Activated naive CD4-positive, alpha-beta T cell treated with anti-CD3 and anti-CD28 coated beads, Interleukin-2, amount 50 U/mL, for 72 hours (primary cell): ENCODE measurements at places on chromosomes 1 and 21. TPM values are rescaled to one million over a fixed set of nuclear protein-coding genes. Genes with fewer than 3 reads are reported as not detected.

- DNase-seq: no peak
Observed at GRCh38 chr1:1130206-1131120, 14.6 kb upstream of the C1orf159 start.

DNA sequence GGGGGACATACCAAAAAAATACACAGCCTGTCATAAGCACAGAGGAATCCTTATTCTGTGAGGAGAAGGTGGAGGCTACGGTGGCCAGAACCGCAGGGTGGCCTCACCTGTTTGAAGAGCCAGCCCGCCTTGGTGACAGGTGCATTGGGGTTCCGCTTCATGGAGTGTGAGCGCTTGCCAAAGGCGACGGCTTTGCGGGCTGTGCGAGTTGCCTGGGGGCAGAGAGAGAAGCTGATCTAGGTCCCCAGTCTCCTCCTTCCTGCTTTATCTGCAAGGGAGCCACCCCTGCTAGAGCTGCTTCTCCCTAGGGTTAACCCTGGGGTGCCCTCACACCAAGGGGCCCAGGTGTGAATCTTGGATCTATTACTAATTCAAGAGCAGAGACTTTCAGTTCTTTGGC is 54.3 kb upstream of the GOLT1A start:
- DNase-seq: no peak

DNA sequence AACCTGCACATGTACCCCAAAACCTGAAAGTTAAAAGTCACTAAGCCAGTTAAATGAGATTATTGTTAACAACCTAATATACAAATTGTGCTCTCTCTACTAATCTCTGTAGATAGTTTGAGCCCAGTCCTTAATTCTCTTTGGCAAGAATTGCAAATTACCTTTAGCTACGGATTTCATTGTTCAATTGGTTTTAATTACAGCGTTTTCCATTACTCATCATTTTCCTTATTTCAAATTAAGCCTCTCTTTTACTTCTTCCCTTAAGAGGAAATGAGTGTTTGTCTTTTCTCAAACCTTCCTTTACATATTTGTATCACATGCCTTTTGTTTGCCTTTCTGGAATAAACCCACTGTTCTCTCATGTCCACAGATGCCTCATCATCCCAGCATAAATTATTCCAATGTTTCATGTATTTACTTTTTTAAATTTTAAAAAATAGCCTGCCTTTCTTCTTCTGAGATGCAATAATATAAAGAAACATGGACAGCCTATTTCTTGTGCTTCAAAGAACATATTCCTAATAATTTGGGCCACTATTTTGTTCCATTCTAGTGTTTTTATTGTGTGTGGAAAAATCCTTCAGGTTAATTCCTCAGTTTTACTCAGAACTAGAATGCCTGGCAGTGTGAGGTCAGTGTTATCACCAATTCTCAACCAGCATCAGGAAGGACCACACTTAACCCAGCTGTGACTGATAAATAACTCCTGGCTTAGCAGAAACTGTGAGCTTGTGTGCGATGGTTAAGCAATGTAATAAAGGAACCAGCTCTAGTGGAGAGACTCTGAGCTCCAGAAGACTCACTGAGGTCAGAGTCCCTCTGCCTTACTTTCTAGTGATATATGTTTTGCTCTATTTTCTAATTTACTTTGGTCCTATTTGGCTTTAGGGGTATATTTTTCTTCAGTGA is 600.5 kb downstream of the LTN1 start:
- no peak for DNase-seq

DNA sequence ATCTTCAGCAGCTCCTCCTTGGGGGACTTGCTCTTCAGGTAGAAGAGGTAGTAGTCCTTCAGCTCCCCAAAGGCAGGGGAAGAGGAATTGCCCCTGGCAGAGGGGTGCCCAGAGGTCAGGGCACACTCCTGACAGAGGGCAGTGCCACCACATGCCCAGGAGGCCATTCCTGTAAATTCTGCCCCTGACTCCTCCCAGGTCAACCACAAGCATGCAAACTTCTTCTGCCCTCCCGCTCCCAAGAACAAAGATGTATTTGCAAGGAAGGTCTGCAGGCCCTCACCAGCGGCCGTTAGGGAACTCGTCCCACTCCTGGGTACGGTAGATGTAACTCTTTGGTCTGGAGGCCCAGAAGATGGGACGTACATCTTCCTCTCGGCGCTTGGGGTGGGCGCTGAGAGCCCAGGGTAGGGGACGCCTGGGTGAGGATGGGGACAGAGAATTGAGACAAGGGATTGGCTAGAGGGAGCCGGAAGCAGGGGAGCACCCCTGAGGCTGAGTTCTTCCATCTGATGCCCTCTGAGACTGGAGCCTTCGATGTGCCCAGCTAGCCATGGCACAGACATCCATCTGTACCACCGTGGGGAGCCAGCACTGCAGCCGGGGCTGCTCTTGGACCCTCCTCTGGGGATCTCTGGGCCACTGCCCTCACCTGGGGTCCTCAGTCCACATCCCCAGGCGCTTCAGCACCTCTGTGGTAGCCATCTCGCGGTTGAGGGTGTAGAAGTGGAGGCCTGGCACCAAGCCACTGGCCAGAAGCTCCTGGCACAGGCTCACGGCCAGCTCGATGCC is 11.1 kb downstream of the MTHFR start:
- DNase-seq: no peak

GRCh38 chr1:38088791-38089190 is 42.2 kb upstream of the POU3F1 start:
- no peak for DNase-seq

DNA sequence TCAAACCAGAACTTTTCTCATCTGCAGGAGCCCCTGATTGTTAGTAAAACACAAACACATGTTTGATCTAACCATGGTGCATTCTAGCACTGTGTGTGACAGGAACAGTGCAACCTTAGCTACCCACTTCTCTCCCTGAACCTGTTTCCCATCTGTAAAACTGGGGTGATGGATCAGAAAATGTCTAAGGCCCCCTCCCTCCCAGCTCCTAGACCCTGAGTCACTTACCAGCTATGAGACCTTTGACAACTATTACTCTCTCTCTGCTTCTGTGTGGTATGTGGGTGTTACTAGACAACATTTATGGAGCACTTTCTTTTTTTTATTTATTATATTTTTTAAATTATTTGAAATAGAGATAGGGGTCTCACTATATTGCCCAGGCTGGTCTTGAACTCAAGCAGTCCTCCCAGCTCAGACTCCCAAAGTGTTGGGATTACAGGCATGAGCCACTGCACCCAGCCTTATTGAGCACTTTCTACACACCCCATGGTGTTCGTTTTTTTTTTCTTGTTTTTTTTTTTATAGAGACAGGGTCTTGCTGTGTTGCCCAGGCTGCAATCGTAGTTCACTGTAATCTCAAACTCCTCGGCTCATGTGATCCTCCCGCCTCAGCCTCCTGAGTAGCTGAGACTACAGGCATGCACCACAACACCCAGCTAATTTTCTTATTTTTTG is 2.6 kb downstream of the INPP5B start:
- no peak for DNase-seq

DNA sequence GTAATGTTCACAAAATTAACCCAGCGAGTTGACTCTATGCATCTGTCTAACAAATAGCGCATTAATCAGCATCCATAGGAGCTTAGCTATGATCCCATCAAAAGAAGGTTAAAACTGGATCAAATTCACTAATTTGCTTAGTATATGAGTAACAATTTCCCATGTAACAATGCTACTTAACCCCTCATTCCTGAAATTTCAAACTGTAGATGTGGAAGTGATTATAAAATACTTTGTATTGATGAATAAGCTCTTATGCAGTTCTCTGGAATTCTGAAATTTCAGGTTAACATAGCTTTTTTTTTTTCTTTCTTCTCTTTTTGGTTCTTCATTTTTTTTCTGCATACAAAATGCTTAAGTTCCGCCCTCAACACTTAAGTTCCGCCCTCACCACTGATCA is 1272.7 kb downstream of the KCNT2 start:
- DNase-seq: no peak

GRCh38 chr1:188715566-188715965 is 1762.1 kb downstream of the BRINP3 start:
- DNase-seq: no peak

GRCh38 chr1:85473390-85473789 is 8.4 kb upstream of the DDAH1 start:
- no peak for DNase-seq

DNA sequence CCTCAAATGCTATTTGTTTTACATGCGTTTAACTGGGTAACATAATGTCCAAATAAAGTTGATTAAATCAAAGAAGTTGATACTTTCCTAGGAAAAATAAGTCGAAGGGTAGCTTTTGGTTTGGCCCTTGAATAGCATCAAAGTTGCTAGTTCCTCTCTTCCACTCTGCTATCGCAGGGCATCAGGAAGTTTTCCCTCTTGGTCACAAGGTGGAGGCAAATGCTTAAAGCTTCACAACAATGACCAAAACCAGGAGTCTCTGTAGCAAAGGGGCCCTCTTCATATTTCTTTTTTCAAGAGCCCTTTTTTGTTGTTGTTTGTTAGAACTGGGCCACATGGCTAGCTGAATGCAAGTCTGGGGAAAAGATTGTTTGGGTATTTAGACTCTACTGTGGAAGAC is 668.4 kb downstream of the KCNT2 start:
- no peak for DNase-seq

- DNase-seq: no peak
Observed at GRCh38 chr1:204647114-204647804, 38.3 kb downstream of the LRRN2 start.

GRCh38 chr1:6776895-6777294 is 8.4 kb upstream of the CAMTA1 start:
- no peak for DNase-seq

GRCh38 chr1:182835806-182836205 is 3.3 kb upstream of the DHX9 start:
- DNase-seq: no peak

GRCh38 chr1:89975540-89976125 is 19.3 kb upstream of the ZNF326 start:
- no peak for DNase-seq

DNA sequence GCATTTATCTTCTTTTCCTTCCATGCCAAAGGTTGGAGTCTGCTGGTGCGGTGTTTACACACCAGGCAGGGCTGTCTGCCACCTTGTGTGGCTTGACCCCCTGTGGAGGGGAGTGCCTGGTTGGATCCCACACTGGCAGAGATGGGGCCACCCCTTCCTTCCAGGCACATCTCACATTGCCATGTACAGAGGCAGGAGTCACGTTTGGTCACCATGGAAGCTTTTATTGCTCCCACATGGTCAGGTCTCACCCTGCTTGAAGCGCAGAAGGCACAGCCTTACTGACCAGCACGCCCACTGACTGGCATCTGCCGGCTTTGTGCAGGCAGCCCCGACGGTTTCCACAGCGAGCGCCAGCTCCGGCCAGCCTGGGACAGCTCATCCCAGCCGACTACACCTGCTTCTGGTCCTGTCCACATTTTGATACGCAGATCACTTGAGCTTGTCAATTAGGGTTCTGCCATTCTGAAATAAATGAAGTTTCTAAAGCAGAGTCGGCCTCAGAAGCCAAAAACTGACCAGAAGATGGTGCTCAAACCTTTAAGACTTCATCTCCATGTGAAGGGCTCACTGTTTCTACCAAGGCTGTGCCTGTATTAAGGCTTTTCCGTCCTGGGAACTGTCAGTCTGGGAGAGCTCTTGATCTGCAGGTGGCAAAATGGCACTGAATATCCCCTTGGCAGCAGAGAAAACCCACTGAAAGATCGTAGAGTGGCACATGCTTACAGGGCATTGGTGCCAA is 35.6 kb upstream of the EPHA8 start:
- no peak for DNase-seq

DNA sequence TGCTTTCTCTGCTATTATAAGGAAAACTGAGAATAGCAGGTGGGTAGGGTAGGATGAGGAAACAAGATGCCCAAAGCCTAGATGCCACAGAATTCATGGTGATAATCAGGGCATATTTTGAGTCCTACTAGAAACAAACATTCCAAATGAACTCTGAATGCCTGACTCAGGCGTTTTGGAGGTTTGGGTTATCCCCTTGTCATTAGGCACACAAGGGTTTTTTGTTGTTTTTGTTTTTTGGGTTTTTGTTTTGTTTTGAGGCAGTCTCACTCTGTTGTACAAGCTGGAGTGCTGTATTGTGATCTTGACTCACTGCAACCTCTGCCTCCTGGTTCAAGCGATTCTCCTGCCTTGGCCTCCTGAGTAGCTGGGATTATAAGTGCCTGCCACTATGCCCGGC is 19.2 kb downstream of the SYNC start:
- no peak for DNase-seq

MAPKAPK2 gene
- 69.4 TPM for total RNA-seq

GBP1 gene
- 79.2 TPM for total RNA-seq

KCNC4 gene
- 27.1 TPM for total RNA-seq

GUCA2B gene
- total RNA-seq: not detected

WDR64 gene
- total RNA-seq: not detected
